ENCODE measurements at places on chromosomes 11 and 22. TPM values are rescaled to one million over a fixed set of nuclear protein-coding genes. Genes with fewer than 3 reads are reported as not detected.

Gene MGAT3
- total RNA-seq = 0.37 TPM

Gene CREB3L1
- not detected for total RNA-seq

DNA sequence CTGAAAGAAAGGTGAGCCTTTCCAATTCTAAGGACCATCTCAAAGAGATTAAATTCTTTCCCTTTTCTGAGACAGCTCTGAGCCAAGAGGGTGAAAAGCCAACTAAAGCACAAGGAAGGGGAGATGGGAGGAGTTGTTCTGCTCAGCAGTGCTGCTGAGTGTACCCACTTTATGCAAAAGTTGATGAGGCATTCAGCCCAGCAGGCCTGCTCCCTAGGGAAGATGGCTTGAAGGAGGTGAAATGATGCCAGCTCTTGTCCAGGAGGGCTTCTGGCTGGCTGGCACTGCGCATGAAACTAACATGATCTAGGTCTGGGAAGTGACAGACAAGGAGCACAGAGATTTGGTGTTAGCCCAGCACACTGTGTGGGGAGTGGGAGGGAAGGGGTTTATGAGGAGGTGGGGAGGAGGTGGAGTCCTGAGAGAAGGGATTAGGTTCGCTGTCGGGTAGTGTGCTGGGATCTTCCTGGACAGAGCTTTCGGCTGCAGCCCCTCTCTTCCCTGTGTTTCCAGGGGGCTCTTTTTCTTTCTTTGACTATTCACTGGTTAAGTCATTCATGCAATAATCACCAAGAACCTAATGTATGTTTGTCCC lies 225.5 kb upstream of the NARS2 start:
- no peak for DNase-seq

GRCh38 chr11:116130122-116130521 lies 625.9 kb upstream of the CADM1 start:
- DNase-seq = no peak

DNA sequence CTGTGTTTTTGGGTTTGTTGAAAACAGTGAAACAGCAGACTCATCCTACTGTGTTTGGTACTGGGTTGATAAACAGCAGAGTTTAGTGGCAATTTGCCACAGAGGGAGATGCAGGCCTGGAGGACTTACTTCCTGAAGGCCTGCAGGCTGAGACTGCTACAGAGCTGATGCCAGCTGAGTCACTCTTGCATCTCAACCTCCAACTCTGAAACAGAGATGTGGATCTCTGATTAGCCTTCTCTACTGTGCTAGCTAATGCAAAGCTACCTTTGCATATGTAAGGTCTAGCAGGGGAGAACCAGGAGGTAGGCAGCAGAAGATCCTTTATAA lies 14.3 kb downstream of the ATP5MG start:
- no peak for DNase-seq
